Left renal pelvis (tissue), 4 donors: ENCODE measurements at places on chromosomes 1 and 21. TPM values are rescaled to one million over a fixed set of nuclear protein-coding genes. Genes with fewer than 3 reads are reported as not detected.

DNA sequence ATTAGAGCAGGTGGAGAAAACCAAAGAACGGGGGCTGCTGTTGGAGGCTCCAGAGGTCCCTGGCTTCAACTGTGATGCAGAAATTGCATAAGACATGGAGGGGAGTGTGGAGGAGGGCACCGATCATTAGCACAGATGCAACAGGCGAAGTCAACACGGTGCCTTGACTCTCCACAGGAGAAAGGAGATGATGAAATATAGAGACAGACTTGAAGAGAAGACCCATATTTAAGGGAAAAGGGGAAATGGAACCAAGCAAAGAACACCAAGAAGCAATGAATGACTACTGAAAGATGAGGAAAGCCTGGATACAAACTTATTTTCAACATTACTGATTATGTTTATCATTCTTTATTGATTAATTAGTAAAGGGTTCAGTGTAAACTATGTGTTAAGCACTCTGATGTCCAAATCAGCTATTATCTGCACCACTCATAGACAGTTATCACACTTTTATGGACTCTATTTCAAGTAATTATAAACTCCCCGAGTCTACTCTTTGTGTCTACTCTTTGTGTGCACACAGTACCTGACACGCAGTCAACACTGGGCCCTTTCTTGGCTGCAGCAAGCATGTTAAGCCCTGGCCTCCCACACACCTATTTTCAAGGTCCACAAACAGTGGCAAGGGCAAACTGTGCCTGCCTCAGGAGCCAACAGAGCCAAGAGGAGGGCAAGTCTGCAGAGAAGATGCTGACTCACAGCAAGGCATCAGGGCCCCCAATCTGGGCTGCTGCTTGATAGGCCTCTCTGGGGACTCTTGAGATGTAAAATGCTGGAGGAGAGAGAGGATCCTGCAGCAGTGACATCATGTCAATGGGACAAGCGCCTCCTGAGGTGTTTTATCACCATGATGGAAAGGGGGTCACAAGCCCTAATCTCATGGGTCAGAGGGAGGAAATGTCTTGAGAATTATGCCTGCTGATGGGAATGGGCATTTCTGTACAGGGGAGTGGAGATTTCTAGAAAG, 17.6 kb downstream of the PCNX2 start:
- DNase-seq = no peak

DNA sequence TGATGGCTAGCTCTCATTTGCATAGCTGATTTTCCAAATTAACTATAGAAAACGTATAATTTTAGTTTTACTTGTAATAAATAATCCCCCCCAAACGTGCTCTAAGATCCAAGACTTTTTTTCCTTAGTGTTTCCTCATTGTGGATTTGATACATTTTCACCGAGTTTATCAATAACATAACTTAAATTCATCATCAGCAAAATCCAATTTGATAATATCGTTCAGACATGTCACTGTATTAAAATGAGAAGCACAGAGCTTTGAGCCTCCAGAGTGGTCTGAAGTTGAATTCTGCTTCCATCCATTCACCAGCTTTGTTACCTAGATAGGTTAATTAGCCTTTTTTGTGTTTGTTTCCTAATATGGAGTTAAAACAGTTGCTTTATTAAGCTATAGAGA, 51.7 kb downstream of the IVNS1ABP start:
- DNase-seq = no peak

DNA sequence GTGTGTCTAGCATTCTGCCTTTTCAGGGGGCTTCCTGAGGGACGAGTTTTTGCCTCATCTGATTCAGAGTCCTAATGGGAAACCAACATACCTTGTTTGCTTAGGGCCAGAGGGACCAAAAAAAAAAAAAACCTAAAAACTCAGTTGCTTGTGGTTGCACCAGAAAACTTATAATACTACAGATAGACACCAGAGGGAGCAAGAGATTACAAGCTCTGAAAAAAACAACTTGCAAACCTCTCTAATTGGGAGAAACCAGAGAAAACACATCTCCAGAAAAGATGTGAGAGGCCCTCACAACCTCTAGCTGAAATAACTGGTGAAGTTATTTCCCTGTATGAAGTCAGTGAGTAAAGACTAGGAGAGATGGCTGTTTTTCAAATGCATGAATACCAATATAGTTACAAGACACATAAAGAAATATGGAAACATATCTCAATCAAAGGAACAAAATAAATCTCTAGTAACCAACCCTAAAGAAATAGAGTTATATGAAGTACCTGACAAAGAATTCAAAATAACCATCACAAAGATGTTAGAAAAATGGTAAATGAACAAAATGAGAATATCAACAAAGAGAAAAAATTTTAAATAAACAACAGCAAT, 233.7 kb upstream of the NFIA start:
- DNase-seq = no peak

GRCh38 chr1:8202182-8202905, 115.6 kb upstream of the SLC45A1 start:
- no peak for DNase-seq

DNA sequence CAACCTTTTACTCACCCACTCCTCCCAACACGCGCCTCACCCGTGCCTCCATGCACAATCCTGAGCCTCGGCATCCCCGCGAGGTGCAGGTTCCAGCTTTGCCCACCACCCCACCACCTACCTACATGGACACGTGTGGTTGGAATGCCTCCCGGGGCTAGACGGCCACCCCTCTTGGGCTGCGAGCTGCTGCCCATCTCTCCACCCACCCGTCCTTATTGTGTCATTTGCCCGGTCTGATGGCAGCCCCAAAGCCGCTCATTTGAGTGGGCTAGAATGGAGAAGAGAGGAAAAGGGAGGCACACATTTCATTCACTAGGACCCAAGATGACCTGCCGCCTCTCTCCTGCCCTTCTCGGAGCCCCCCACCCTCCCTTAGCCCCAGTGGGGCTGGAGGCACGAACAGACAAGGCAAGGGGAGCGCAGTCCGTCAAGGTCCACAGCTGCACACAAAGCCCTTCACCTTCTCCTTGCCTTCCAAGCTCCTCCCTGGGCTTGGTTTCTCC, 785 bp downstream of the ZNF697 start:
- no peak for DNase-seq

- DNase-seq = no peak
Observed at GRCh38 chr1:4510276-4510691, 144.1 kb upstream of the AJAP1 start.

- DNase-seq = no peak
Observed at GRCh38 chr1:26278724-26279455, 996 bp upstream of the SH3BGRL3 start.

GRCh38 chr1:48931506-48932192, 155.0 kb upstream of the BEND5 start:
- DNase-seq = no peak

DNA sequence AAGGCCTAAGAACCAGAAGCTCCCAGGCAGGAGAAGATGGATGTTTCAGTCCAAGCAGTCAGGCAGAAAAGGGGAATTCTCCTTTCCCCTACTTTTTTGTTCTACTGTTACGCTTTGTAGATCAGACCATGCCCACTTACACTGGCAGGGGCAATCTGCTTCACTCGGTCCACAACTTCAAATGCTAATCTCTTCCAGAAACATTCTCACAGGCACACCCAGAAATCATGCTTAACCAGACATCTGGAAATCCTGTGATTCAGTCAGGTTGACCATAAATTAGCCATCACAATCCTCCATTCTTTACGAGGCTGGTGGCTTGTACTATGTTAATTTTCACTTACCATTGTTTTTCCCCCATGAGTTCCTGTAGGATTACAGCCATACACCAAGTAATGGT, 23.8 kb upstream of the IL10 start:
- no peak for DNase-seq

PLA2G2E gene
- polyA plus RNA-seq = not detected

DNA sequence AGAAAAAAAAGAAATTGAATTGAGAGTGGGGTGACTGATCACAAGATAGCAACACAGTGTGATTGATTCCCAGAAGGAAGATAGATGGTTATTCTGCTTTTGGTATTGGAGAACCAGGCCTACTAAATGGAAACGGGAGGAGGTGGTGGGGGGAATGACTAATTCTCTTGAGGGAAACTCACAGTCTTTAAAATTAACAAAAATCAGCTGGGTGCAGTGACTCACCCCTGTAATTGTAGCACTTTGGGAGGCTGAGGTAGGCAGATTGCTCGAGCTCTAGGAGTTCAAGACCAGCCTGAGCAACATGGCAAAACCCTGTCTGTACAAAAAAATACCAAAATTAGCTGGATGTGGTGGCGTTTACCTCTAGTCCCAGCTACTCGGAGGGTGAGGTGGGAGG, 134.6 kb upstream of the PDE4B start:
- no peak for DNase-seq

DNA sequence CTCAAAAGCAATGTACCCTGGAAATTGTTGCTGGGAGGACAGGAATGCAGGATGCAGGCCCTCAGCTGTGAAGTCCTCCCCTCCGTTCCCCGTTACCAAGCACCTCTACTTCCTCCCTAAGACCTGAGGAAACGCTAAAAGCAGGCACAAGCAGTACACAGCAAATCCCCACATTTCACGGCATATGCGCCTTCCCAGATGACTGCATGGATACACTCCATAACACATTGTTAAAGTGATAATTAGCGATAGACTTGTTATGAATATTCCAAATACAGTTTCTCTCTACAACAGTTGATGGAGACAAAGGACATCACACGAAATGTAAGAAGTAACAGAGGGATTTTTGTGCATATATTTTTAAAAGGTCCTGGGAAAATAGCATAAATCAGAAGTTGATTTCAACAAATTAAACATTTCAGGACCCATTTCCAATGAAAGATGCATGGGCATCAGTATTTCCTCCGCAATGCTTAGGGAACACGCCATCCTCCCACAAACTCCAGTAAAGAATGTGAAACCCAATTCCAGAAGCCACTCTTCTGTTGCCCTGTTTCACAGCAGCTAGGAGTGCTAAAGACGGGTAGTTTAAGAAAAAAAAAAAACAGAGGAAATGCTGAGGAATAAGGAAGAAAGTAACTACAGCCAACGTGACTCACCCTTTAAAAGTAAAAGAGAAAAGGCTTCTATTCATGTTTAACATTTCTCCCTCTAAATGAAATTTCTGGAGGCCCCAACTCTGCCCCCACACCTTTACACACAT, 75.5 kb downstream of the HIVEP3 start:
- DNase-seq = no peak

TNNI3K gene
- polyA plus RNA-seq = 1.8 TPM

DNA sequence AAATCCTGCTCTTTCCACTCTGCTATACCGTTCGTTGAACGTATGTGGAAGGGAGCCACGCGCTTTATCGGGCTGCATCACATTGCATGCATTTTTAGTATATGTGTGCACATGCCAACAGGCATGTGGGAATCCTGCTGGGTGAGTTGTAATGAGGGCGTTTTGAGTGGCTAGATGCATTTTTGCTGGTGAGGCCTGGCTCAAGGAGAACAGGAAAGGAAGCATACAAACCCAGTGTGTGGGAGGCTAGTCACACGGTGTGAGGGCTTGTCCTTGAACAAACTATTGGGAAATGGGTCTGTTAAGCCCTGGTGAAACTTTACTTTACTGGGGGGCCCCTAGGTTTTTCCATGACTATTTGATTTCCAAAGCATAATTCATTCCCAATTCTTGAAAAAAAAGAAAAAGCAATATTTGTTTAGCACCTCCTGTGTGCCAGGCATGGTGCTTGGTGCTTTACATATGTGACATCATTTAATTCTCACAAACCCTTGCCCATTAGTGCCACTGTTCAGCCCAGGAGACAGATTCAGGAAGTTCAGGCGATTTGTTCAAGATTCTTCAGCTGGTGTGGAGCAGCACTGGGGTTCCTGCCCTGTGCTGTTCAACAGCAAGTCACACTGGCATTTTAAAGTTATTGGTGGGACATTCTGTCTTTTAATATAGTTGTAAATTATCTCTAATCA, 25.6 kb upstream of the JUN start:
- DNase-seq = no peak

GIPC2 gene
- polyA plus RNA-seq = 13.6 TPM

- no peak for DNase-seq
Observed at GRCh38 chr1:240170806-240171205, 79.1 kb downstream of the FMN2 start.

GRCh38 chr1:13900583-13900982, 200.6 kb downstream of the PRDM2 start:
- no peak for DNase-seq

DNA sequence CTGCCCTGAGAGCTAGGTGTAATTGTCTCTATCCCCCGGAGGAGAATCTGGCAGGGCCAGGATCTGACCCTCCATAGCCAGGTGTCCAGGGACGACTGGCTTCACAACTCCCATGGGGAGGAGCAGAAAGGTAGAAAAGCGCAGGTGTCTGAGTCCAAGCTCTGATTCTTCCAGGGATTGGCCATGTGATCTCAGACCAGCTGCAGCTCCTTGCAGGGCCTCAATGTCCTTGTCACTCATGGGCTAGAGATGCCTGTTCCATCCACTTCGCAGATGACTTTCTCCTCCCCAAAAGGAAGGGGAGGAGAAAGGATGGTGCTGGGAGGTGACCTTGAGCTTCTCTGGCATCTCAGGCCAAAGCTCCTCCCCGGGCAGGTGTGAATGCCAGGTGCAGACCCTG, 22.7 kb downstream of the HSPG2 start:
- DNase-seq = no peak

GRCh38 chr21:43866260-43866629, 1.2 kb downstream of the AGPAT3 start:
- no peak for DNase-seq

- DNase-seq = no peak
Observed at GRCh38 chr1:100219883-100220282, 29.8 kb downstream of the DBT start.
